Fibroblast of skin of right biceps (primary cell): ENCODE measurements at places on chromosomes 2 and 18.

DNA sequence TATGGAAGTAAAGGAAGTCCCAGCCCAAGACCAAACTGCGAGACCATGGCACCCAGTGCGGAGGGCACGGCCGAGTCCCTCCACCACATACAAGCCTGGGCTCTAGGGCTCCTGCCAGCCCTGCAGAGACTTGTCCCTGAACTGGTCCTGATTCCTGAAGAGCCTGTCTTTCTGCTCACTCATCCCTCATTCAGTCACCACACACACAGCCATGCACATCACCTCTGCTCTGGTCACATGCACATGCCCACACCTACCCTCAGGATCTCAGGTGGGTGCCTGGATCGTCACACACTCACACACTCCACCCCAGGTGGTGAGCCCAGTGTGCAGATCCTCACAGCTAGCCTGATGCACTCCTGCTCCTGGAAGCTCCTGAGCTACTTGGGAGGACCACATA lies 71.4 kb upstream of the LAPTM4A start:
- DNase-seq, result no peak

- no peak for DNase-seq
Observed at GRCh38 chr18:55228191-55228590, 268.9 kb upstream of the CCDC68 start.

DNA sequence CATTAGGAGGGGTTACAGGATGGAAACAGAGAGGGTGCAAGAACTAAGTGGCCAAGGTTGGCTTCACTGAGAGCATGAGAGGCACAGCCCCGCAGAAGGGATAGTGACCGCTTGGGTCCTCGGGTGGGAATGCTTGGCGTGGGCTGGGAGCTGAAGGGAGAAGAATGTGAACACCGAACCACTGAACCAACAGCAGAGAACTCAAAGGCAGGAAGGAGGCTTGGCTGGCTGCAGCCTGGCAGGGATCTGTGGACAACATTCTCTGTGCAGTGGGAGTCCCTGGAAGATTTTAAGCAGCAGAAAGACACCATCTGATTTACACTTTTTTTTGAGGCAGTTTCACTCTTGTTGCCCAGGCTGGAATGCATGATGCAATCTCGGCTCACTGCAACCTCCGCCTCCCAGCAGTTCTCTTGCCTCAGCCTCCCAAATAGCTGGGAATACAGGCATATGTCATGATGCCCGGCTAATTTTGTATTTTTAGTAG lies 33.9 kb downstream of the SOWAHC start:
- DNase-seq, result peak; percentile 39

DNA sequence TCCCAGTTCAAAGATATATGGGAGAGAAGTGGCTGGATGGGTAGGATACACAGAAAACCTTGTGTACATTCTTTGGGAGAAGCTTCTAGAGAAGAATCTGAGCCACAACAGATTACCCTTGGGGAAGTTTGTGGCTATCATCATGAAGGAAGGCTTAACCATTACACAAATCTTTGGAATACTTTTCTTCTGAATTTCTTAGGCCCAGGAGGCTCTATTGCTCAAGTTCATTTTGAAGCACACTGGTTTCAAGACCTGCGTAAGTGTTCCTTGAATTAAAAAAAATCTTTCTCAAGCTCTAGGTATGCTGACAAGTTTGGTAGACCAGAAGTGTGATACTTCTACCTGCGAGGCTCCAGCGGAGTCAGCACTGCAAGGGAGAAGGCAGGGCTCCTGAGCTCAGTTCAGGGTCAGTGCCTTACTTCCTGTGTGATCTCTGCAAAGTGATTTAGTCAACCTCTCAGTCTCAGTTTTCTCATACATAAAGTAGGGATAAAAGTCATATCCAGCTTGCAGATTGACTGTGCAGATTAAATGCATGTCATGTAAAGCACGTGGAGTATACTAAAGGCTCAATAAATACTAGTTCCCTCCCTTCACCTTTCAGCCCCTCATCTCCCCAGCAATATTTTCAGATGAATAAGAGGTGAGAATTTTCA lies 438.6 kb downstream of the DLGAP1 start:
- DNase-seq, result peak; percentile 43

- peak; percentile 67 for DNase-seq
Observed at GRCh38 chr2:111930875-111931274, 32.5 kb downstream of the MERTK start.

- DNase-seq, result no peak
Observed at GRCh38 chr2:101327863-101328394, 19.4 kb upstream of the RNF149 start.

DNA sequence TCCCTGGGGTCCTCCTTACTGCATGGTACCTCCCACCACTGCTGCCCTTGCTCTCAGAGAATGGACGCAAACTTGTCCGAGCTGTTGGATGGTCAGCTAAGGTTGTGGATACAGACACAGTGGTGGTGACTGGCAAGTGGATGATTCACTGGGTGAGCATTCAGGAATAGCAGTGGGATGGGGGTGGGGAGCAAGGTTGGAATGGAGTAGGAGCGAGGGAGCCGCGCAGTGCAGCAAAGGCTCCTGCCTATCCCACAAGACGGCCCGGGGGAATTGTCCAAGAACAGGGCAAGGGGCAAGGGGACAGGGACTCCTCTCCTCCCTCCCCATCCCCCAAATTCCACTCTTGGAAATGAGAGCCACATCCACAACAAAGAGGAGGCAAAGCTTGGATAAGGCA lies 102.2 kb downstream of the PIEZO2 start:
- DNase-seq, result peak; percentile 27

- DNase-seq, result no peak
Observed at GRCh38 chr2:111957872-111958354, 59.5 kb downstream of the MERTK start.

- no peak for DNase-seq
Observed at GRCh38 chr2:21412944-21413443, 289.2 kb downstream of the TDRD15 start.

GRCh38 chr2:144446136-144446535 lies 73.8 kb downstream of the ZEB2 start:
- DNase-seq, result no peak

GRCh38 chr18:2411381-2411960 lies 159.8 kb downstream of the METTL4 start:
- DNase-seq, result peak; percentile 76

DNA sequence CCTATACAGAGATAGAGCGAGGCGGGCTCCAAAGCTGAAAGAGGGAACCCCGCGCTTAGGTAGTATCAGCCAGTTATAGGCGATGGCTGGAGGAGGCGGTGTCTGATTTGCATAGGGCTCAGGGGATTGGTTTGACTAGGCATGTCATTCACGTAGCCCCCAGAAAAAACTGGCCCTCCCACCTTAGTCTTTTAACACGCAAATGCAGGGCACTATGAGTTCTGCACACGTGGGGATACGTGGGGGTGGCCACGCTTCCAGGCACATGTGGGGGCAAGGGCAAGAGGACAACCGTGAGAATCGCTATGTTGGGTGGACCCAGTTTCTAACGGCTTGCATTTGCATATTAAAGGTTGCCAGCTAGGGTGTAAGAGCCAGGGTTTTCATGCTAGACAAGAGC lies 56.7 kb upstream of the MSTN start:
- DNase-seq, result no peak

- no peak for DNase-seq
Observed at GRCh38 chr2:121333834-121334558, 49.0 kb upstream of the TFCP2L1 start.

- DNase-seq, result peak; percentile 52
Observed at GRCh38 chr2:133666621-133667020, 98.4 kb upstream of the NCKAP5 start.

GRCh38 chr2:119221609-119222008 lies 2.0 kb upstream of the STEAP3 start:
- no peak for DNase-seq

GRCh38 chr2:240013343-240013742 lies 11.8 kb downstream of the NDUFA10 start:
- DNase-seq, result peak; percentile 8

DNA sequence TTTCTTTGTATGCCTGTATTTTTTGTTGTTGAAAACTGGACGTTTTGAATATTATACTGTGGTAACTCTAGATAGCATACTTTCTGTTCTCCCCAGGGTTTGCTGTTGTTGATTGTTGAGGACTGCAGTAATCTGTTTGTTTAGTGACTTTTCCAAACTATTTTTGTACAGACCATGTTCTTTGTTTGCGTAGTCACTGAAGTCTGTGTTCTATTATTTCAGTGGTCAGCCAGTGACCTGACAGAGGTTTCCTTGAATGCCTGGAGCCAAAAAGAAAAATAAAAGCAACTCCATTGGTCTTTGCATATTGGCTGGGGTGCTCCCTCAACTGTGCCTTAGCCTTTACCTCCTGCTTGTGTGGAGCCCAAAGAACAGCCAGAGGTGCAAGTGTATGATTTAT lies 42.7 kb upstream of the PHLPP1 start:
- DNase-seq, result no peak

- peak; percentile 66 for DNase-seq
Observed at GRCh38 chr2:179031731-179032408, 18.1 kb downstream of the CCDC141 start.

GRCh38 chr2:18656048-18656447 lies 66.7 kb upstream of the NT5C1B start:
- no peak for DNase-seq

- no peak for DNase-seq
Observed at GRCh38 chr2:58890865-58891525, 649.9 kb upstream of the FANCL start.

- no peak for DNase-seq
Observed at GRCh38 chr18:79855147-79855933, 57.6 kb downstream of the KCNG2 start.

DNA sequence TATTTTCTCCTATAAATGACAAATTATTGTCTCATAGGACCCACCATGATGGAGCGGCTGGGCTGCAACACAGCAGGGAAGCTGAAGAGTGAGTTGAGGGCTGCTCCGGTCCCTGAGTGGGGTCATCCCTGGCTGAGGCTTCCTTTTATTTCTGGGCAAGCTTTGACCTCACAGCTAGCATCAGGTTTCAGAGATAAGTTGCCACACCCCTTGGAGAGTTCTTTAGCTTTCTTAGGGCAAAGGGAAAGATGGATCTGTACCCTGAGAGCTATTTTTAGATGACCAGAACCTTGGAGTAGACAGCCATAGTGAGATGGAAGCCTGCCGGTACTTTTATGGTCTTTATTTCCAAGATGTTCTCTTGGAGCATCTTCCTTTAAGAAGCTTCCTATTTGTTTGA lies 11.5 kb downstream of the MYL1 start:
- DNase-seq, result no peak

DNA sequence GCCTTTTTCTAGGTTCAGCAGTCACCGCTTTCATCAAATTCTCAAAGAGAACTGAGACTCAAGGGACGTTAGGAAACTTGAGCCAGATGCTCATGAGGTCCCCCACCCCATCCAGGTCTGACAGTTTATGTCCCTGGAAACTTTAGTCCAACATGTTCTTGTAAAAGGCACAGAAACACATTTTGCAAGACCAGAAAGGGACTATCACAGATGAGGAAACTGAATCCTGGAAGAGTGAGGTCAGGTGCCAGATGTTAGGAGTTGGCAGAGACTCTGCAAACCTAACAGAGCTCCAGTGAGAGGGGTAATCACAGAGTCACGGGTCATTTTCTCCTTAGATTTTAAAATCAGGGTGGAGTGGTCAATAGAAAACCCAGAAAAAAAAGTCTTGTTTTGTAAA lies 76.6 kb downstream of the RDH14 start:
- no peak for DNase-seq

- no peak for DNase-seq
Observed at GRCh38 chr18:79799619-79800370, 2.1 kb downstream of the KCNG2 start.

DNA sequence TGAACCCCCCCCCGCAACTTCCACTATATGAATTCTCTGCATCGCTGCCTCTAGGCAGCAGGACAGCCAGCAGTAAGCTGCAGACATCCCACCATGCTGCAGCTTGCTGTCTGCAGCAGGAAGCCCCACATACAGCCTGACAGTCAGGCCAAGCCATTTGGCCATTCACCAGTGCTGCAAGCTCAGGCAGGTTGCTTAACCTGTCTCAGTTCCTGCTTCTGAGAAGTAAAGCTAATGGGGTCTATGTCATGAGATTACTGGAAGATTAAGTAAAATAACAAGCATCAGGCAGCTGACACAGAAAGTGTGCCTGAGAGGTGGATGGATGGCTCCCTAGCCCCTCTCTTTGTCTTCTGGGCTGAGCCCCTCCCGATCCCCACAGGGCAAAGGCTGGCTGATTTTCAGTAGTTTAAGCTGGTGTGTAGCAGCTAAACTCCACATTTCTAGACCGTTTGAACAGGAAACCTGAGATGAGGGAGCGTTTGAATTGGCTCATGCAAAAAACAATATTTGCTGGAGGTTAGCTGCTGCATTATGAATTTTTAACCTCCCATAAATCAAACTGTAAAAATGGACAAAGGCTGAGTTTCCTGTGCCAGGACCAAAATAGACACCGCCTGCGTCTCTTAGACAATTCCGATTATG lies 193.8 kb upstream of the ARL4C start:
- DNase-seq, result peak; percentile 46

GRCh38 chr2:196988639-196989038 lies 62.1 kb upstream of the PGAP1 start:
- no peak for DNase-seq

DNA sequence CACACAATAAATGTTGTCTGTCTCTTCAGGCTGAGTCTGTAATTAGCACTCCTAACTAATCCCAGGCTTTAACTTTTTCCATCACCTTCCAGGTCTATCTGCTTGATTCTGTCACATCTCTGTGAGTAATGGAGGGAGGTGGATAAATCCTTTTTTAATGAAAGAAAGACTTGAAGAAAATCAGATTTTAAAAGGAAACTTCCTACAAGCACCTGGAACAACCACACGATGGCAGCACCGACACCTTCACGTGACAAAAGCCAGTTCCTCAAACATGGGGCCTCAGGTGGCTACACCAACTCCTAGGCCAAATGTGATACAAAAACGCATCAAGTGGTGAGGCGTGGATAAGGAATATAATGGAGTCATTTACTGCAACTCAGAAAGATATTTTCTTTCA lies 41.8 kb downstream of the TGFBRAP1 start:
- DNase-seq, result peak; percentile 27

GRCh38 chr2:218019411-218020060 lies 16.7 kb upstream of the TNS1 start:
- no peak for DNase-seq

GRCh38 chr2:43490252-43490786 lies 105.5 kb downstream of the THADA start:
- no peak for DNase-seq

DNA sequence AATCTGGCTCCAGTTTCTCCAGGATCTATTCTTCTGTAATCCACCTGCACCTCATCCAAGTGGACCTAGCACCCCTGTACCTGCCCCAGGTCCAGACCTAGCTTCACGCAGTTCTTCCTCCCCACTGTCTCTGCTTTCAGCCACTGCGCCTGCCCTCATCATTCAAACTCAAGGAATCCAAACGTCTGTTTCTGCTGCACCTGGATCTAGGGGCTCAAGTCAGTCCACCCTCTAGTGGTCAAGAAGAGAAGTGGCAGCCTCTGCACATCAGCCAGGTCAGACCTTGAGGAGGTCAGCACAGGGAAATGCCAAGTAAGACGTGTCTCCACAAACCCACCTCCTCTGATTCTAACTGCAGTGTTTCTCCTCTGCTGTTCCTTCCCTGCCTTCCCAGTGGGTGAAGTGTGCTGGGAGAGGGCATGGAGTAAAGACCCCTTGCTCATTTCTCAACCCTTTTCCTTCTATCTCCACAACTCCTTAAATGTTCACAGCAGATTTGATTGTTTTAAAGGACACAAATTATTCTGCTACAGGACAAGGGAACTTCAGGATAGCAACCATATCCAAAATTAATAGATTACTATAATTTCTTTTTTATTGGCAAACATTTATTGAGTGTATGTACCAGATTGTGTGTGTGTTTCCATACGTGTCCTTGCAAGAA lies 8.6 kb upstream of the RNF152 start:
- peak; percentile 51 for DNase-seq

- peak; percentile 29 for DNase-seq
Observed at GRCh38 chr2:192195548-192196418, 1.1 kb upstream of the TMEFF2 start.
